T-helper 9 cell (primary cell): ENCODE measurements at places on chromosomes 13 and 19.

DNA sequence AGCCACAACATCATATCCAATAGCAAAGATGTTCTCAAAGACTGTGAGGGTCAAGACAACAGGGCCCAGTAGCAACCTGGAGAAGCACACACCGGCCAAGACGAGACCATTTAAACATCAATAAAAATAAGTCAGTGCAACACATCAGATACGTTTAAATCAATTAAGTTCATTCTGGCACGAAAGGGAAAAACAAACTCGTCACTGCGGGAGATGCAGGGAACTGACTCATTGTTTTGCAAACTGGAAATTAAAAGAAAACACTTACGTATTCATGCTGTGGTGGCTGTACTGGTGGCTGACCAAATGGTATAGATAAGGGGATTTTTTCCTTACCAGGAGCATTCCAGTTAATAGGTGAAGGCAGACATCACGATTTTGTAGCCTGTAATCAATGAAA lies 26.3 kb upstream of the SLC15A1 start:
- DNase-seq, result no peak

GRCh38 chr13:21333186-21333585 lies 125.9 kb downstream of the ZDHHC20 start:
- no peak for DNase-seq

GRCh38 chr19:18863843-18864362 lies 32.1 kb downstream of the CERS1 start:
- no peak for DNase-seq

GRCh38 chr19:34109596-34109995 lies 62.7 kb upstream of the LSM14A start:
- DNase-seq, result no peak

DNA sequence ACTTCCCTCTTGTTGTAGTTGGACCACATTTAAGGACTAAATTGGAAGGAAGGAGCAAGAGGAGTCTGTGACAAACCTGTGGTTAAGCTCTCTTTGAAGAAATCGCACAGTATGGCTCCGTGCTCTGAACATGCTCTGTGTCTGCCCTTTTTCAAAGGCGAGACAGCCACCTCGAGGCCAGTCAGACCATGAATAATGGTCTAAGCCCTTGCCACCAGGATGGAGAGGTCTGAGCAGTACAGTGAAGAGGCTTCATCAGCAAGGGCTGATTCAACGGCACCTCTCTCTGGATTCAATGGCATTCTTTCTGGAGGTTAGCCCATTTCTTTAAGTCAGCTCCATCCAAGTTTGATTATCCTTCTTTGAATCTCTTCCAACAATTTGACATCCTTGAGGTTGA lies 30.9 kb downstream of the FAM216B start:
- no peak for DNase-seq

- DNase-seq, result no peak
Measured at GRCh38 chr13:92682832-92683517, 543.6 kb upstream of the GPC6 start.

GRCh38 chr13:98133946-98134345 lies 8.9 kb upstream of the FARP1 start:
- DNase-seq, result no peak

DNA sequence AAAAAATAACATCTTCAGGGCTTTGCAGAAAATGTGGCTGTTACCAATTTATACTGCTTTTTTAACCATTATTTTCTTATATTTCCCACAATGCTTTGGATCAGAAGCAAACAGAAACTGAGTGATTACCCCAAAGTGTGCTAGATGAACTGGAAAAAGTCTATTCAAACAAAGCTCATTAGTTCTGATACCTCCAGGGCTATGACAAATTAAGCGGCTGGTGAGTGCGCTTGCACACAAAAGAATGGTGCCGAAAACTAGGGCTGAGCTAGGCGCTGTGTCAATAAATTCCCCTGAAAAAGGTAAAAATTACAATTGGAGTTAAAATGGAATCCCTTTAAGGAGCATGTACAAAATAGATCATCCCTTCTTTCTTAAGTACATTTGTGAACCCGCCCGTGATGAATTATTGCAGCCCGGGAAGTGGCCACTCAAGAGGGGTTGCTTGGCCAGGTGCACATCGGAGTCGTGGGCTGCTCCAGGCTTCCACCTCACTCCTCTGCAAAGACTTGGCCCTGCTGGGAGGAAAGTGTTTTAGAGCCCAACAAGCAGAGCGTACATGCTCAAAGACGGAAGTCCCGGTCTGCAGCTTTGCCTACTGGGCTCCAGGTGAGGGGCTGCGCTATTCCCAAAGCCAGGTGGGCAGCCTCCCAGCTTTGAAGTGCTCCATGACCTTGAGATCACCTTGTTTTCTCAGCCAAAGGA lies 164.0 kb upstream of the ZNF507 start:
- DNase-seq, result no peak
